ENCODE measurements at places on chromosomes 3 and 15.

GRCh38 chr15:70799667-70800450 lies 36.5 kb upstream of the UACA start:
- no peak for DNase-seq

GRCh38 chr3:86961297-86961696 lies 29.7 kb downstream of the VGLL3 start:
- DNase-seq, result no peak

DNA sequence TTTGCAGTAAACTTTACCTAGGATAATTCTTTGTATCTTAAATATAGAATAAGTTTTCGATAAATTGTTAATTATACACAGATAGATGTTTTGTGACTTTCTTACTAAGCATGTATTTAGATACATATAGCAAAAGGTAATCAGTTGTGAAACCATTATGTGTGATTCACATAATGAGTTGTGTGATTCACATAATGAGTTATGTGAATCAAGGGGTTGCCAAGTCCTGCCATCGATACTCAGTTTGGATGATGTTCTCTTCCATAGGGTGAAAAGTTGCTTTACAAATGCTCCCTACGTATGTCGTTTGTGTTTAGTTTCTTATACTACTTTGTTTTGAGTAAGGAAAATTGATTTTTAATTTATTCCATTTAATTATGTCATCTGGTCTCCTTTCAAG lies 682.1 kb downstream of the MECOM start:
- no peak for DNase-seq

- DNase-seq, result no peak
Observed at GRCh38 chr3:133927540-133928066, 31.9 kb upstream of the RAB6B start.

DNA sequence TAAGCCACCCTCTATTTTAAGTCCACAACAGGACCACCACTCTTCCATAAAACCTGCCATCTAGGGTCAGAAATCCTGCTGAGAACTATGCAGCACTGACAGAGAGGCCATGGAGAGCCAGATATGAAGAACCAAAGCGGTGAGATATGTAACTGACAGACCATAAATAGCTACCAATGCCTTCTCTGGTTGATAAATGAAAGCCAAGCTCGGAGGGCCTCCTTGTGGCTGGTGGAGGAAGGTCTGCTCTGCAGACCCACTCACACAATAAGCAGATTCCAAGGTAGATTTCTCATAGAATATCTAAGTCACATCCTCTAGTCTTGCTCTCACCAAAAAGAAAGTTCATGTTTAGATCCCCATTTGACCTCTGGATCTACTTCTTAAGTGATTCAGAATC lies 38.9 kb downstream of the RYK start:
- no peak for DNase-seq

DNA sequence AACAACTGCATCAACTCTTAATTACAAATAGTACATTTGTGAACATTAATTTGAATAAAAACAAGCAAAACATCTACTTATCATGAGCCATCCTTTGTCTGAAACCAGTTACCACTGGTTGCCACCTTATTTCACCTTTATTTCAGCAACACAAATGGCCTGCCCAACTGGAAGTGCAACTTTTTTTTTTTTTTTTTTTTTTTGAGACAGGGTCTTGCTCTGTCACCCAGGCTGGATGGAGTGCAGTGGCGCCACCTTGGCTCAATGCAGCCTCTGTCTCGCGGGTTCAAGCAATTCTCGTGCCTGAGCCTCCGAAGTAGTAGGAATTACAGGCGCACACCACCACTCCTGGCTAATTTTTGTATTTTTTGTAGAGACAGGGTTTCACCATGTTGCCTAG lies 13.1 kb downstream of the WDR82 start:
- DNase-seq, result no peak

- DNase-seq, result no peak
Observed at GRCh38 chr3:147412261-147412916, 3.2 kb downstream of the ZIC1 start.

GRCh38 chr3:131007782-131008181 lies 18.8 kb downstream of the ASTE1 start:
- DNase-seq, result no peak

- no peak for DNase-seq
Observed at GRCh38 chr15:72319985-72320671, at the start of gene CELF6. Gene CELF6, minus strand, starts transcription at chr15:72320157. Its CDS starts 283 bp downstream, at chr15:72319874.

GRCh38 chr15:49187549-49188245 lies 17.6 kb downstream of the GALK2 start:
- no peak for DNase-seq

GRCh38 chr3:101362406-101362805 lies 42.0 kb upstream of the IMPG2 start:
- no peak for DNase-seq

- DNase-seq, result no peak
Observed at GRCh38 chr15:34358367-34358766, 8.6 kb downstream of the LPCAT4 start.

DNA sequence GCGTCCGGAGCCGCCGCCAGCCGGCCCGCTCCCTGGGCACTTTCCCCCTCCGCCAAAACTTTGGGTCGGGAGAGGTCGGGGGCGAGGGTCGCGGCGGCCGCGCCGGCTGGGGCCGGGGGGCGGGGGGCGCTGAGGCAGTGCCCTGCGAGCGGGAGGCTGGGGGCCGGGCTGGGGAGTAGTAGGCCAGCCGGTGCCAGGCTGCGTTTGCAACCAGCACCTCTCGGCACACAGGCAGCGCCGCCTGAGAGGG lies 452 bp downstream of the BBX start:
- no peak for DNase-seq

DNA sequence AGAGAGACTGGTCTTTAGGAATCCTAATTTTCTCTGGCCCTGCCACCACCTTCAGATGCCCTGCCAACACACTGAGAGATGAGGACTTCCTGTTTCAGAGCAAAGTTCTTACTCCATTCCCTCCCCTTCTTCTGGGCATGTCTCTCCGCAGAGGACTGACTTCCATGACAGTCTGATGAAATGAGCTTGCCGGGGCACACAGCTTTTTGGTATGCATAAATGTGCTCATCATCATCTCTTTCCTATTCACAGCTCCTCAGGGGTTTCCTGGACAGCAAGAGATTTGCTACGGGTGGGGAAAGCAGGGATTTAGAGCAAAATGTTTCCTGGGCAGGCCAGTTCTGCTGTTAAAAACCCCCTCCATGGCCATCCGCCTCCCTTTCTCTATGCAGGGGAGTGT lies 27.6 kb upstream of the SEMA6D start:
- no peak for DNase-seq

- DNase-seq, result no peak
Observed at GRCh38 chr3:139309061-139309591, 34.7 kb upstream of the MRPS22 start.

DNA sequence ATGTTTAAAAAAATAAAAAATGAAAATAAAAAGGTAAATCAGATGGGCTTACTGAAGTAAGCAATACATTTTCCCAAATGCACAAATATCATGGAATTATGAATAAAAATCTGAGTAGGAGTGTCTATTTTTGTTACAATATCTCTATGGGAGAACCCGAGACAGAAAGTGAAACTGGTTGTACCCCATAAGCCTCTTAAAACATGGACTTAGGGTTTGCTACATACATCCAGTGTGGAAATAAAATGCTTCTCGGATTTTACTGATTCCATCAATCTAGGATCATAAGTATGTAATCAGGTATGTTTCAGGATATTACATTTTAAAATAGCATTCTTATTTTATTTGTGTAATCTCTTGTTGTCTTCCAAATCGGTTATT lies 177.8 kb upstream of the CDIN1 start:
- no peak for DNase-seq

GRCh38 chr15:63387748-63388493 lies 6.3 kb upstream of the CA12 start:
- DNase-seq, result no peak

- no peak for DNase-seq
Observed at GRCh38 chr15:35308802-35309201, 223.7 kb upstream of the NANOGP8 start.

DNA sequence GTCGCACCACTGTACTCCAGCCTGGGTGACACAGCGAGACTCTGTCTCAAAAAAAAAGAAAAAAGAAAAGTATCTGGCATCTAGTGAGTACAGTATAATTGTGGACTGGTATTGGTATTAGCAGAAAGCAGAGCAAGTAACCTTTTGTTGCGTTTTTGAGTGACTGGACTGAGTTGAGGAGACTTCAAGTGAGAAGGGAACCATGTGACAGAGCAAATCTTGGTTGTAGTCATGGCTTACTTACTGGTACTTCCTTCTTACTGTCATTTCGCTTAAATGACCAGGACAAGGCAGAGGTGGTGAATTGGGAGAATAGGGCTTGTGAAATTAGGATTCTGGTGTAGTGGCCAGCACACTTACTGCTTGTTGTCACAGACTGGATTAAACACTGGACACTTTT lies 20.6 kb downstream of the RTF1 start:
- no peak for DNase-seq

- DNase-seq, result no peak
Observed at GRCh38 chr3:131819381-131820055, 215.3 kb downstream of the CPNE4 start.

GRCh38 chr15:91102546-91103330 lies 2.7 kb downstream of the SV2B start:
- no peak for DNase-seq

DNA sequence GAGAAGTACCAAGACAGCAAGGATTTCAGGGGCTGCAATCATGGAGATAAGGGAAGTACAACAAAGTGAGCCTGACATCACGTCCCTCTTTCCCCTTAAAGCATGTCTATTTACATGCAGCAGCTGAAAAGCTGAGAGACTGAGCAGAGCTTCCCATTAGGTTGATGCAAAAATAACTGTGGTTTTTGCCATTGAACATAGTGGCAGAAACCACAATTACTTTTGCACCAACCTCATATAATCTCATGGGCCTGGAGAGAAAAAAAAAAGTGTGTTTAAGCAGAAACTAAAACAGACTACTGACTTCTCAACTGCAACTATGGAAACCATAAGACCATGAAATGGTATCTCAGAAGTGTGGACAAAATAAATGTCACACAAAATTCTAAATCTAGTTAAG lies 48.3 kb downstream of the CCDC12 start:
- no peak for DNase-seq

- DNase-seq, result no peak
Observed at GRCh38 chr15:92385096-92385495, 8.6 kb upstream of the ST8SIA2 start.

DNA sequence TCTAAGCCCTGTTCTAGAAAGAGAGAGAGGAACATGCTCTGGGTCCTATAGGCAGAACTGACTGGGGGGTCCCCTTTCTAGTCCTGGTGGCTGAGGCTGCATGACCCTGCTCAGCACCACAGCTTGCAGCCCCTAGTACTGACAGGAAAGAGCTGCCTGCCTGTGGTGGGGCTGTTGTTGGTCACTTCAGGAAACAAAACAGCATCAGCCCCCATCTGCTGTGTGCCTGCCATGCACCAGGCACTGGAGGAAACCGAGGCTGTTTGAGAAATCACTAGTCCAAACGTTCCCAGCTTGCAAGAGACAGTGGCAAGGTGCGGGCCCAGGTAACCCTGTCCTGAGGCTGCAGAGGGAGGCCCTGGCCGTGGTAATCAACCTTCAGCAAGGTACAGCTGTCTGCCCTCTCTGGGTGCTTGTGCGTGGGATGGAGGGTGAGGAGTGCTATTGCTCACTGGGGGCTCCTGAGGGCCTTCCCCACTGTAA lies 90.6 kb downstream of the IQSEC1 start:
- no peak for DNase-seq

DNA sequence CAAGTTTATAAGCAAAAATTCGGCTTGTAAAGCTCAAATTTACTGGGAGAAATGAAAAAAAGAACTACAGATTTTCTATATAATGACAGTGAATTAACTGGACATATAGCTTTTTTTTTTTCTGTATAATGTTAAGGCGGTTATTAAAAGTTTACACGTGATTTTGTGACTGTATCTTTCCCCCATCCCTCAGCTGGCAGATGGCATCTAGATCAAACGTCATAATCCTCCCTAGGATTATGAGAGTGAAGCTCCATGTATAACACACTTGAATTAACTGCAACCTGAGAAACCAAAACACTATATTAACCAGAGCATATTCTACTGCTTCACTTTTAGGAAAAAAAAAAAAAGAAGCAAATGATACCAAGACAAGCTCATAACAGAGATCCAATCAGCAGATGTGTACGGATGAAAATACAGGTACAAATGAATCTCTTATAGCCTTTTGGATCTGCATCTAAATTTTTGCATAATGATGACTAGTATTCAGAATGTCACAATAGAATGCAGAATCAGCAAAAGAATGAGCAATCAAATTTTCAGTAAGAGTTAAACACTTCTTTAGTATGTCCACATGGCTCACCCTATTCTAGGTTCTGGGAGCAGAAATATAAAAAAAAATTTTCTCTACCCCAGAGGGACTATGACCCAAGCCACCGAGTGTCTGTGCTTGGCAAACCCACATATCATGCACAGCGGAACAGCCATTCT lies 12.4 kb downstream of the MOBP start:
- DNase-seq, result no peak

DNA sequence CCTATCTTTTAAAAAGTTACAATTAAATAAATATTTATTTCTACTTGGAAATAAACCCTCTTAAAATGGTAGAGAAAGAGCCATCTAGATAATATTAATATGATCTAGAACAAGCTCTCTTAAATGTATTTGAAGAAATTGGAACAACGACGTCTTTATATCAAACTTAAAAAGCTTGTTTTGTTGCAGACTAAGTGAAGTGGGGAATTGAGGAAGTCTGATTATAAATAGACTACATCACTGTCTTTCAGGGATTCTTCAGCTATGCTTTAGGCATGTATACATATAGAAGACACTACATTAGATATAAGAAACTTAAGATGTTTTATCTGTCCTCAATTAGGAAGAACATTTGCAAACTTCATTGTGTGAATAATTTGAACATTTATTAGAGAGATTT lies 1.8 kb downstream of the BCHE start:
- no peak for DNase-seq

DNA sequence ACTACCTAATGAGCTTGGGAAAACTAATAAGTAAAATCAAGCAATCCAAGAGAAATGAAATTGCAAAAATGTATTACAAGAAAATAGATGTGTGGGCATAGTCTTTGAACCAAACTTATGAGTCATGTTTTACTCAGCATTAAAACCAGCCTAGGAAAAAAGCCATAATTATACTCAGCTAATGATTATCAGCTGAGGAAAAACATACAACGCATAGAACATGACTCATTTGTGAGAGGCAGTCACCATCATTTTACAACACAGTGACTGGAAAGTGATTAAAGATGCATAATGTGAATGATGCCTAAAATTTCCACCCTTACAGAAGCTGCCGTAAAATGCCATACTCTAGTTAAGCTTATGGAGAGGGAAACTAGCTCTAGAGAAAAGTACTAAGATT lies 238.0 kb upstream of the EOMES start:
- no peak for DNase-seq

DNA sequence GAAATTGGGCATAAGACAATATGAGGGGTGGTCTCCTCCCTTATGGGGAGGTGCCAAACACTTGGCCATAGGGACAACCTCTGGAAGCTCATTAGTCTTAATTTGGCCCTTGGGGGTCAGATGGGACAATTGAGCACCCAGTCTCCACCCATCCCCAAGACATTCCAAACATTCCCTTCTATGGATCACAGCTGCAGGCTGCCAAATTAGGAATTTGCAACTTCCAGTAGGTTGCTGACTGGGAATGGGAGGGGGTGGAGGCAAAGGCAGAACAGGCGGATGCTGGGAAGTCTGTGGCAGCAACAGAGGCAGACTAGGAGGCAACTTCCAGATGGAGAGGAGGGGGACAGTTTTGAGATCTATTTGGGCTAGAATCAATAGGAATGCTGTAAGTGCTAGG lies 1.4 kb upstream of the PDHB start:
- DNase-seq, result no peak

GRCh38 chr15:25242957-25243799 lies 195.6 kb downstream of the UBE3A start:
- no peak for DNase-seq
